H54 (cell line): ENCODE measurements at places on chromosomes 12 and 14.

DNA sequence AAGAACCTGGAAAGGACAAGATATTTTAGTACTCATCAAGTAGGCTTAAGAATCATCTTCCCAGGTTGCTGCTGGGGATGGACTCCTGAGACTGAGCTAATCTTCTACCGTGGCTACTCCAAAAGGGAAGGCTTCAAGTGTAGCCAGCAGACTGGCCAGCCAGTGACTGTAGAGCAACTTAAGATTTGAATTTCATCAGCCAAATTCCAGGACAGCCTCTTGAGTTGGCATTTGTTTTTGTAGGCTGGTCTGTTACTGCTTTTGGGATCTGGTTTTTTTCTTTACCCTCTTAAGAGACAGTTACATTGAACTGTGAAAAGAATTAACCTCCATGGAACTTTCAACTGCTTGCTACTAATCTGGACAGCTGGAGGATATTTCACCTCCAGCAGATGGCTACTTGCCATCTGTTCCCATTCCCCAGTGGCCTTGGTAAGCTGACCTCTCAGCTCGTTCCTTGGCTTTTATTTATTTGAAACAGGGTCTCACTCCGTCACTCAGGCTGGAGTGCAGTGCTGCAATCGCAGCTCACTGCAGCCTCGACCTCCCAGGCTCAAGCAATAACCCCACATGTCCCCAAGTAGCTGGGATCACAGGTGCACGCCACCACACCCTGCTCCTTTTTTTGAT, 20.7 kb downstream of the VTI1B start:
- DNase-seq = no peak

DNA sequence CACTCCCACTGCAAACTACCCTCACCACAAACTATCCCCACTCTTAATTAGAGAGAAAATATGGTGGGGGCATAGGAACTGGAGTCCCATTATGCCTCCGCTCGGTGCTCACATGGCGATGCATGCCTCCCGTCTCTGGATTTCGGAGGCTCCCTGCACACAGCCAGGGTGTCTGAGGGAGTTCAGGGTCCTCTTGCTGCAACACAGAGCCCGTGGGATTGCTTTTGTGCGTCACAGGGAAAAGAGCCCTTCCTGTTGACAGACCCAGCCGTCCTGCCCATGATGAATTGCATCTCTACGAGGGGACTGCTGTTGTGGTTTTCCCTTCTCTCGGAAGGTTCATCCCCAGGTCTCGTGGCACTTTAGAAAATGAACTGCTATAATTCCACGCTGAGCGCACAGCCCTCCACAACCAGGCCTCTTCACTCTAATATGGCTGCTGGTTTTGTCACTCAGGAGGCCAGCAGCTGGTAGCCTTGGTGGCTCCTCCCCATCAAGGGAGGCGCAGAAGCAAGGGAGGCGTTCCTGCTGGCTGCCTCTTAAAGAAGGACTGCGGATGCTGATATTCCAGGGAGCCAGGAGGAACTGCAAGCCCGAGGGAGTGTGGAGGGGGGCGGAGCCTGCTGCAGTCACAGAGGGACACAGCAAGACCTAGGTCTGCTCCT, 158.0 kb downstream of the KCNA5 start:
- peak; percentile 46 for DNase-seq

DNA sequence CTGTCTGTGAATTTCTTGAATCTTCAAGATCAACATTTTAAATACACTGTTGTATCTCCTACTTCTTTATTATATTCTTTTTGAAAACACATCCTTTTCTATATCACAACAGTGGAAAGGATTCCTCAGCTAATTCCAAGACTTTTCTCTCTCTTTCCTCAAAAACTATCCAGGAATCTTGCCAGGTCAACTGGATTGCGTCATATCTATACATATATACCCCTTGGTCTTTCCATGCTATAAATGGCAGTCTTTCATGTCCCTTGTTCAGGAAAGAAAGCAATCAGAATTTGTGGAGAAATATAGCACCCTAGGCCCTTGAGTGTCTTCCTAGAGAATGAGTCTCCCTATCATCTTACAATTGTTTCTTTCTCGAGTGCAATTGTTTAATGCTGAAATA, 149.0 kb downstream of the KCNA5 start:
- no peak for DNase-seq

GRCh38 chr12:124484526-124484953, 82.9 kb downstream of the NCOR2 start:
- DNase-seq = no peak

DNA sequence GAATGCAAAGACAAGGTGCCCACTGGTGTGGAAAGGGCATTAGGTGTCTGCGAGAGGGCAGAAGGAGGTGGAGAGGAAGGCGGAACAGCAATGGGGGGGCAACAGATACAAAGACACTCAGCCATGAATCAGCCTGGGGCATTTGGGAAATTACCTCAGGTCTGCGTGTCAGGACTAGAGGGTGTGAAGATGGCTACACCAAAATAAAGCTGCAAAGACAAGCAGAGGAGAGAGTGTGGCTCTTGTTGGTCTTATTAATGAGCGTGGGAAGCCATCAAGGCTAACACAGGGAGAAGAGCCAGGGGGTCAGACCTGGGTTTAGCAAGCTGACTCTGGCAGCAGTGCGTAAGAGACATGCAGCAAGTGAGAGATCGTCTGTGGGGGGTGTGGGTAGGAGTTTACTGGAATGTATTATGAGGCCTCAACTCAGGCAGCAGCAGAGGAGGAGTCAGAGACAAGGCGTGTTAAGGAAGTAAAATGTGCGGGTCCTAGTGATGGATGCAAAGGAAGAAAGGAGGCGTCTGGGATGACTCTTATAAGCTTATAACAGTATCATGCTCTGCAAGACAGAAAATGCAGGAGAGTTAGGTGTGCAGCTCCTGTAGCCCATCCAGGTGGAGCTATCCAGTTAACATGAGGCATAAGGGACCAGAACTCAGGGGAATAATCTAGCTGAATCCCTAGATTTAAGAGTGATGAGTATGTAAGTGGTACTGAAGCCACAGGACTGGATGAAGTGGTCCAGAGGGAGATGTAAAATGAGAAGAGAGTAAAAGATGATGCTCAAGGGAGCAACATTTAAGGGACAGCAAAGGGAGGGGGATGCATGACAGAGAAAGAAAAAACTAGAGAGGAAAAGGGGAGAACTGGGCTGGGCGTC, 50.4 kb downstream of the KCNK10 start:
- DNase-seq = no peak

DNA sequence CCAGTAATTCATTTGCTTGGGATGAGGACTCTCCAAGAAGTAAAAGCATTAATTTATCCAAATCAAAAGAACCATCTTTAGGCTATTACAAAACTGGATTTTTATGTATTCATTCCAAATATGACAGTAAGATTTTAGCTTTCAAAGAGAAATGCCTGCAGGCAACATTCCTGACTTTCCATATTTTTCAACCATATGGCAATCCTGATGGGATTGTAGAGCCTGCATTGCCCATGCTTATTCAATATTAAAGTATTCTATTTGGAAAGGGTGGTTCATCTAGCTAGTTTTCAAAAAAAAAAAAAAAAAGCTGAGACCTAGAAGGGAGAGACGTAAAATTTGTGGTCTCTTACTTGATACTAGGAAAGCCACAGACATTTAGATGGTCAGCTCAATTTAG, 1253.7 kb downstream of the LRFN5 start:
- no peak for DNase-seq

DNA sequence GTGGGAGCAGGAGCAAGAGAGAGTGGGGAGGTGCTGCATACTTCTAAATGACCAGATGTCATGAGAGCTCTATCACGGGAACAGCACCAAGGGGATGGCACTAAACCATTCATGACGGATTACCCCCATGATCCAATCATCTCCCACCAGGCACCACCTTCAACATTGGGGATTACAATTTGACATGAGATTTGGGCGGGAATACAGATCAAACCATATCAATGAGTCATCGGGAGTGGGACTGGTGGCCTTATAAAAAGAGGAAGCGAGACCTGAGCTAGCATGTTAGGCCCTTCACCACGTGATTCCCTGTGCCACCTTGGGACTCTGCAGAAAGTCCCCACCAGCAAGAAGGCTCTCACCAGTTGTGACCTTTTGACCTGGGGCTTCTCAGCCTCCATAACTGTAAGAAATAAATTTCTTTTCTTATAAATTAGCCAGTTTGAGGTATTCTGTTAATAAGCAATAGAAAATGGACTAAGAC, 28.7 kb downstream of the COX8C start:
- no peak for DNase-seq

DNA sequence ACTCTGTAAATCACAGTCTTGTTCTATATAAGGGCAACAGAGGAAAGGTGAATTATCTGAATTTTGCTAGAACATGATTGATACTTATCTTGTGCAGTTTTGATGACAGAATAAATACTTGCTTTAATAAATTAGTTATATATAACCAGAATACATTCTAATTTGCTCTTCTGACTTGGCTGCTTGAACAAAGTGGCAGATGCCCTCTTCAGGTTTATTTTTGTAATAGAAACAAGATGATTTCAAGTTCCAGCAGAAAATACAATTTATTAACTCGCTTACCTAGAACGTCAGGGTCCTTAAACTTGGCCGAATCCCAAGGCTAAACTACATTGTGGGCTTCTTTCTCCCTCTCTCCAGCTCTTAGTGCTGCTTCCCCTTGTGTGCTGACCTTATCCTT, 57.6 kb upstream of the SSTR1 start:
- DNase-seq = no peak

GRCh38 chr14:77041881-77042545, 13.5 kb upstream of the IRF2BPL start:
- DNase-seq = no peak

- no peak for DNase-seq
Measured at GRCh38 chr12:104618691-104619090, 161.9 kb downstream of the CHST11 start.

GRCh38 chr12:124273630-124274029, 21.3 kb upstream of the RFLNA start:
- DNase-seq = peak; percentile 65

DNA sequence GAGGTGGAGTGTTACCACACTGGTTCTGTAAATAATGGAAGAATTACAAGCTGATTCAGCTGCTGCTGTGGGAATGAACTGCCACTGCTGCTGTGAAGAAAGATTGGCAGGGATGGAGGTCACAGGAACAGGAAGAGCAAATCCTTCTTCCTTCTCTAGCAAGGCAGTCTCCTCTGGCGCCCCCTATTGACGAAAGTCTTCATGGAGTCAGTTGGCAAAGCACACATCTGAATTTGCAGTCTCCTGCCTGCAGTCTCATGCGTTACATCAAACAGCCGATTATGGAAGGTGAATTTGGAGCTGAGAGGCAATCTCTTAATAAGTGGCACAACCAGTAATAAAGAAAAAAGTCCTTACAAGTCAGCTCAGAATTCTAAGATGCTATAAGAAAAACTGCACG, 106.0 kb upstream of the TMTC1 start:
- DNase-seq = peak; percentile 15

DNA sequence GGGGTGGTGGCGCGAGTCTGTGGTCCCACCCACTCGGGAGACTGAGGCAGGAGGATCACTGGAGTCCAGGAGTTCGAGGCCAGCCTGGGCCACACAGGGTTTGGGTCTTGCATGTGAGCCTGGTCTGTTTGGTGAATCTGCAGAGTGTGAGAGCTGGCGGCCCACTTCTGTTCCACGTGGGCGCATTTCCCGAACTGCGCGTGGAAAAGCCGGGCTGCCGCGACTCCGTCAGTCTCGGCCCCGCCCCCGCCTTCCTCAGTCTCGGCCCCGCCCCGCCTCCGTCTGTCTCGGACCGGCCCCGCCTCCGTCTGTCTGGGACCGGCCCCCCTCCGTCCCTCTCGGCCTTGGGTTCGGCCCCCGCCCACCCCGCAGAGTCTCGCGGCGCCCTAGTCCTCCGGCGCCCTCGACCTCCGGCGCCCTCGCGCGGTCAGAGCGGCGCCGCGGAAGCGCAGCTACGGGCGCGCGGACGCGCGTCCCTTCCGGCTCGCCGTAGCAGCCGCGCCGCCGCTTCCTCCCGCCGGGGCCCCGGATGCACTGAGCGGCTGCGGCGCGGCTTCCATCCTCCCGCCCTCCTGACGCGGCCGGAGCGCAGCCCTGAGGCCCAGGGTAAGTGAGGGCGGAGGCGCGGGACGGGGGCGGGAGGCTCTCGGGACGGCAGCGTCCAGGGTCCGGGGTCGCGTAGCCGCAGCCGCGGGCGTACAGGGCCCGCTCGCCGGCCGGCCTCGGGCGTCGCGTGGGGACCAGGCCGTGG, at the start of gene EP400:
Gene EP400 (plus strand): TSS at position 512 of the 751 bp plus-strand sequence. CDS start 10,678 bp downstream, outside the sequence.
- DNase-seq = peak; percentile 93

DNA sequence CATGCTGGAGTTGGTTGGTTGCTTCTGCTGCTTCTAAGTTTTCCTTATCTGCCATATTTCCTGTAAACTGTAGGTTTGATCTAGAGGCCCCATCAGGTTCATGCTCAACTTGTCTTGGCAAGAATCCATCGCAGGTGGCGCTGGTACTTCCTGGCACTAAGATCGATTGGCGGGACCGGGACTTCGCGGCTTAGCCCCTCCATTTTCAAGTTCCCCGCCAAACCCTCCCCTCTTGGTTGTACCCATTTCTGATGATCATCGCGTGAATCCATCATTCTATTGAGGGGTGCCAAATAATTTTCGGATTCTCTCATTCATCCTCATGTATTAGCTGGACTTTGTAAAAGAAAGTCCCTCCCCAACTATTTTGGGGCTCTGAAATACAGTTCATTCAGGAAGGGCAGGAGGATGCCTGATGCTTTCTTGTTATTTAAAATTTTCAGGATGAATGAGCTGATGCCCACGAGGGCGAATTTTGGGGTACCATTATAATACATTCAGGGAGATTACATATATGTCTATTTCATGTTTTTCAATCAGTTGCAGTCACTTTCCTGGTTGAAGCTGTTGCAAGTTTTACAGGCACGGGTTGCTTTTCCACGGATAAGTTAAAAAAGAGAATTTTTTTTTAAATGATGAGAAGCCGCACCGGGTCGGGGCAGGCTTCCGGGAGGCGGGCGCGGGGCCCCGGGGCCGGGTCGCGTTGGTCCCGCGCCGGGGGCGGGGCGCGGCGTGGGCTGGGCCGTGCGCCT, 395 bp upstream of the BRI3BP start:
- peak; percentile 71 for DNase-seq

- no peak for DNase-seq
Measured at GRCh38 chr12:22672951-22673350, 48.0 kb downstream of the ETNK1 start.

- no peak for DNase-seq
Measured at GRCh38 chr12:75900226-75900625, 131.3 kb downstream of the PHLDA1 start.

GRCh38 chr12:31651893-31652521, 7.5 kb upstream of the ETFBKMT start:
- no peak for DNase-seq

- no peak for DNase-seq
Measured at GRCh38 chr12:43097471-43097870, 454.5 kb downstream of the ADAMTS20 start.

DNA sequence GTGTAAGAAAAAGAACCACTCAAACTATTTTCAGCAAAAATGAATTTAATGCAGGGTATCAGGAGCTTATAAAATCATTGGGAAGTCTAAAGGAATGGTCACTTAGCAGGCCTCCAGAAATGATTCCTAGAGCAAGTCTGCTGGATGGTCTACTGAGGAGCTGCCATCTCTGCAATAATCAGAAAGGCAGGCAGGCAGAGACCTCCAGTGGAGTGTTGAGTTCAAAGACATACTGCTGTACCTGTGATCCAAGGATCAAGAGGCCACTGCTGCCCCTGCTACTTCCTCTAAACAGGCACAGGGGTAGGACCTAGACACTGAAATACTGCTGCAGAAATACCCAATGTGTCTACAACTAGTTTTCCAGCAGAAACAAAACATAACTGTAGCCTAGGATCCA, 14.5 kb upstream of the KICS2 start:
- no peak for DNase-seq
